ENCODE measurements at places on chromosomes 6 and 20.

DNA sequence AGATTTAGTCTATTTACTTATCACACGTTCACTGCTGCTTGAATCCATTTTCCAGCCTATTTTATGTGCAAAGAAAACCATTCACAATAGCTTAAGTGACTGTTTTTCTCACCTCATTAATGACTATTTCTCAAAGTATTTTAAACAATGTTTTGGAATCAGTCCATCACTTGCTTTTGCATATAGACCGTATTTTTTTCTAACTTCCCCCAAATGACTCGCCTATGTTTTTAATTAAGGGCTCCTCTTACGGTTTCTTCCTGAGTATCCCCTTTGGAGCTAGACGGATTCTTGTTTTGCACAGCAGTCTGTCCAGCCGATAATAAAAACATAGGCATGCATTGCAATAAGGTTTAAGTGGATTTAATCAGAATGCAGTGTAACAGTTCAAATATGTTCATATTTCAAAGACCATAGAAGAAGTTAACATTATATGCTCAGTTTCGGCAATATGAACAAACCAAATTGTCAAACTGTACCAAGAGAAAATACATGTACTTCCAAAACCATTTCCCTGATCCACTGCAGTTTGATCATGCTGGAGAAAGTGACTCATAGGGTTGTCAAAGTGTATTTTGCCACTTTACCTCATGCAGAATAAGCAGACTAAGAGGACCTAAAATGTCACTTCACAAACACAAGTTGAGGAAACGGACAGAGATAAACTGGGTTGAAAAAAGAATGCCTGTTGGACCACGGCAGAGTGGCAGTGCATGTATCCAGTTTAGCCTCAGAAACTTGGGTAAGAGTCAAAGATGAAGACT, 66.4 kb downstream of the HMGN3 start:
- DNase-seq: no peak

DNA sequence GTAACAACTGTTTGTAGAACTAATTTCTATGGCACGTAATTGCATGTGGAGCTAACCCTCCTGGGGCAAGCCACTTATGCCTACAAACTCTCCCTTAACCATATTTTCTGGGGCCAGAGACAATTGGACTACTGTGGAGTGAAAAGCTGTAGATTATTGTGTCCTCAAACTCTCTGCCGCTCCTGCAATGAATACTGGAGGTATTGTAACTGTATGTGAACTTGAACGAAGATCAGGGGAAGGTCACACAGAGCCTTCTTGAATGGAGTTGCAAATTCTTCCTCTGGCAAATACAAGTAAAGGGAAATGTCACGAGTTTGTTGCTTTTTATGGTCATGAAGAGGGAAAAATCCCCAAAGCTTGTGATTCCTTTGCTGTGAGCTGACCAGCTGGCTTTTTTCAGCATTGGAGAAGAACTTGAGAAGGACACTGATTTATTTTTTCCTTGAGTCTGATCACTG, 18.2 kb downstream of the AKAP12 start:
- DNase-seq: no peak

- DNase-seq: no peak
Observed at GRCh38 chr6:14037402-14038277, 79.9 kb upstream of the CD83 start.

- DNase-seq: no peak
Observed at GRCh38 chr6:74651948-74652842, 553.7 kb downstream of the COL12A1 start.

DNA sequence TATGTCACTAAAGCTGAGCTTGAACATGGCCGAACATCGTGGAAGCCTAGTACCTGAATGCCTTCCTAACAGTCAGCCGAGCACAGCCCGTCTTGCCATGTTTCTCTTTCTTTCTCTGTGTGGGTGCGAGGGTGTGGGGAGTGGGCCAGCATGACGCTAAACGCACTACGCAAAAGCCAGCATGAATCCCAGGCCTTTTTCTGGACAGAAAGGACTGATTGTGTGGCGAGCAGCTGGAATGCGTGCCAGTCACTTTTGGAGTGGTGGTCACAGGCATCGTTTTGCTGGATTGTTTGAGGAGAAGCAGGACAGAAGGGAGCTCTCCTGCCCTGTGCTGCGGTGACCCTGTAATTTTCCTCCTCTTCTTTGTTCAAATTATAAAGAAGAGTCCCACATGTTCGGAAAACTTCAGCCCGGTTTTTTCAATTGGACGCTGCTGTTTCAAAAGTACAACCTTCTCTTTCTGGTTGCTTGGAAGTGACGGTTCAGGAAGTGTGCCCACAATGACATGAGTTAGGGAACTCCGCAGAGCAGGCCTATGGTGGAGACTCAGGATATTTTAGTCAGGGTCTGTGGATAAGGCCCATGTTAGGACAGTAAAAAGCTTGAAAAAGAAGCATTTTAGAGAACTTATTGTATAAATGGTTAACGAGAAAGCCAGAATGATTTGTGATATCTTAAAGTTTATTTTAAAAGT, 54.3 kb downstream of the PDE7B start:
- DNase-seq: no peak

- DNase-seq: peak; percentile 6
Observed at GRCh38 chr6:82419132-82419581, 55.5 kb downstream of the TPBG start.

GRCh38 chr6:36204068-36204753, 7.7 kb downstream of the BRPF3 start:
- DNase-seq: no peak

GRCh38 chr6:128605961-128606360, 85.6 kb upstream of the PTPRK start:
- no peak for DNase-seq

DNA sequence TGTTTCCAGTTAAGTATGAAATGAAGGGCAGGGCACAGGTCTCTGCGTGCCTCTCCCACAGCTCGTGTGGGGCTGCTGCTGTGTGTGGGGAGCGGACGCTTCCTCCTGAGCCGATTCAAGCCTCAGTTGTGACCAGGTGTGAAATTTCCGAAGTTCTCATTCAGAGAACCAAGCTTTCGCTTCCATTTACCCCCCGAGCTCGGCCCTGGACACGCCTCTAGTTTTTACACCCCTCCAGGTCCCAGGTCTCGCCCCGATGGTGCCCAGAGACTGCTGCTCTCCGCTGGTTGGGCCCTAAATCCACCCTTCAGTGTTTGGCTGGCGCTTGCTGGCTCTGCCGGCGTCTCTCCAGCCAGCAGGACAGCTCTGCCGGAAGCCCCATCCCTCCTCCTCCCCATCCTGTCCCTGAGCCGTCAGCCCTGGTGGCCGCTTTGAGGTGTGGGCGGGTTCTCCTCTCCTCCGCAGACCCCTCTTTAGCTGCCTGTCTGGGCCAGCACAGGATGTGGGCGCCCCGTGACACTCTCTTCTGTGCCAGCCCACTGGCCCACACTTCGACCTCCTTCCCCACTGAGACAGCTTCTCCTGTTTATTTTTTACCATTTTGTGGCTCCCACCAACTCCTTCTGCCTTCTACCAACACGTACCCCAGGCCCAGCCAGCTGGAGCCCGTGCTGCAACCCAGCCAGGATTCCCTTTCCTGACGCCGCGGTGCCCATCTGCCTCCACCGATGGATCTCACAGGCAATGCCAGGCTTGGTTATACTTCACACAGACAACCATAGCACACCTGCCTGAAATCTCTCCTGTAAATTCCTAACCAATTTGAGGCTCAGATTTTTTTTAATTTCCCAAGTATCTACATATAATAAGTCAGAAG, 142.8 kb downstream of the DLL1 start:
- DNase-seq: peak; percentile 45

- no peak for DNase-seq
Observed at GRCh38 chr20:61942526-61942925, 123.2 kb downstream of the TAF4 start.

DNA sequence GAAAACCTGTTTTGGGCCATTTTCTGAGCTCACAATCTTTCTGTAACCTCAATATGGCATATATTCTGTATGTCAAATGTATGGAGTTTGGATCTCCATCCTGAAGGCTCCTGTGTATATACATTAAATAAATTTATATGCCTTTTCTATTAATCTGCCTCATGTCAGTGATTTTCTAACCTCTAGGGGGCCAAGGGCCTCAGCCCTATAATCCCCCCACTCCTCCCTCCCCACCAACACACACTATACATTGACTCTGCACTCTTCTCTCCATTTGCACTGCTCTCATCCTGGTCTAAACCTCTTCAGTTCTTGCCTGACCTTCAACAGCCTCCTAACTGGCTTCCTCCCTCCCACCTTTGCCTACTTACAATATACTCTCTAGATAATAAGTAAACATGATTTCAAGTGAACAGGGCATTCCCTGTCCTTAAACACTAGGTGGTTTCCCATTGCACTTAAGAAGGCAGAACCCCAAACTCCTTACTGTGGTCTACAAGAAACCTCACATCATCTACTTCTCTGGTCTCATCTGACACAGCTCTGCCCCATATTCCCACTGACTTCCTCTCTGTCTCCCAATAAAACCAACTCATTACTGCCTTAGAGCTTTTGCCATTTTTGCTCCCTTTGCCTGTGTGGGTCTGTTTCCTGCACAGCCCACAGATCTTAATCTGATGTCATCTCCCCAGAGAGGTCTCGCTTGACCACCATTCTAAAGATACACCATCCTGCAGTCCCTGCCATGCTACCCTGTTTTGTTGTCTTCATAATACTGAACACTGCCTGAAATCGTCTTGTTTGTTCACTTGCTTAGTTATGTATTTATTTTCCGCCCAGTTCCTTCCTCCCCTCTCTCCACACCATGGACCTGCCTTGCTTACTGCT, 213.7 kb downstream of the SYNE1 start:
- DNase-seq: no peak

- no peak for DNase-seq
Observed at GRCh38 chr6:20837189-20837588, 302.9 kb downstream of the CDKAL1 start.

DNA sequence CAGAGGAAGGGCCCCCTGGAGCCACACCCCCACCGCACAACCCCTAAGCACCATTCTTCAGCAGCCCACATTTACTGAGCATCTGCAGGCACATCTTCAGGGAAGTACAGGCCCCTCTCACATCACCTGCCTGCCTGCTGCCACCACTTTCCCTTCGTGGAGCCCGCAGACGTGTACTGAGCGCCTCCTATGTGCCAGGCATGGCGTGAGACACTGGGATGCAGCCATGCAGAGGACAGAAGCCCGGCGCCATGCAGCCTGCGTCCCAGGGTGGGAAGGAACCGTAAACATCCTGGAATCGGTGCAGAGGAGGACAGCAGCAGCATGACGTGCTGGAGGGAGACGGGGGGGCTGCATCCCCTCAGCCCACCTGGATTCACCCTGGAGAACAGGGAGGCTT, 78.1 kb downstream of the GRM4 start:
- no peak for DNase-seq

- DNase-seq: no peak
Observed at GRCh38 chr20:47111576-47111975, 216.9 kb downstream of the EYA2 start.

DNA sequence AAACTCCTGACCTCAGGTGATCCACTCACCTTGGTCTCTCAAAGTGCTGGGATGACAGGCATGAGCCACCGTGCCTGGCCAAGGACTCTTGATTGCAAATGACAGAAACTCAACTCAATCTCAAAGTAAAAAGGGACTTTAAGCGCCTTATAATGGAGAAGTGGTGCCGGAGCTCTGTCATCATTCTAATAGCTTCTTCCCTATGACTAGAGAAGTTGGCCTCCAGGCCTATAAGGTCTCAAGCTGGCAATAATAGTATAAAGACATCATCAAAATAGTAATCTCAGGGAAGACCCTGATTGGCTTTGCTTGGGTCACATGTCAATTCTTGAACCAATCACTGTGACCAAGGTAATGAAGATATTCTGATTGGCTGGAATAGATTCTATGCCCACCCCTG, 8.5 kb upstream of the KIAA1755 start:
- no peak for DNase-seq

DNA sequence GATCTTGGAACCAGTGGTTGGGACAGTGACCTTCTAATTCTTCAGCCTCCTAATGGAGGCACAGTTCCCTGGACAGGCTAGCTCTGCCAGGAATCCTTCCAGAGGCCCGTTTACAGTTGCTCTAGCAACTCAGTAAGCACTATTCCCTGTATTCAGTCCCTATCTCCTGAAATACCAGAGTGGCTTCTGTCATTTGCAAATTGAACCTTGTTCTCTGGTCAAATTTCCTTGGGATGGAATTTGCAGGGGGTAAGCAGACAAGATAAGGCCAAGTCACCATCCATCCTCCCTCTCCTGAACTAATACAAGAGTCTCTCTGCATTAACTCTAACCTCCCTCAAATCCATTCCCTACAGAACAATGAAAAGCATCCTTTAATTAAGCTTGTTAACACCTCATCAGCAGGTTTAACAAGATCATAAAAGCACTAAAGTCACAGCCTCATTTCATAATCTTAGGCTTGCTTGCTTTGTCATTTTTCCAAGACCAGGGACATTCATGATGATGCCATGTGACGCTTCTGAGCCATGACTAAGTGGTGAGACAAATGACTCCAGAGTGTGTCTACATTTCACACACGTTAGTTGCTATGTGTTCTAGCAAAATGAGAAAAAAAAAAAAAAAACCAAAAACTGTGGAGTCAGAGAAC, 37.1 kb downstream of the SLC22A23 start:
- DNase-seq: no peak

DNA sequence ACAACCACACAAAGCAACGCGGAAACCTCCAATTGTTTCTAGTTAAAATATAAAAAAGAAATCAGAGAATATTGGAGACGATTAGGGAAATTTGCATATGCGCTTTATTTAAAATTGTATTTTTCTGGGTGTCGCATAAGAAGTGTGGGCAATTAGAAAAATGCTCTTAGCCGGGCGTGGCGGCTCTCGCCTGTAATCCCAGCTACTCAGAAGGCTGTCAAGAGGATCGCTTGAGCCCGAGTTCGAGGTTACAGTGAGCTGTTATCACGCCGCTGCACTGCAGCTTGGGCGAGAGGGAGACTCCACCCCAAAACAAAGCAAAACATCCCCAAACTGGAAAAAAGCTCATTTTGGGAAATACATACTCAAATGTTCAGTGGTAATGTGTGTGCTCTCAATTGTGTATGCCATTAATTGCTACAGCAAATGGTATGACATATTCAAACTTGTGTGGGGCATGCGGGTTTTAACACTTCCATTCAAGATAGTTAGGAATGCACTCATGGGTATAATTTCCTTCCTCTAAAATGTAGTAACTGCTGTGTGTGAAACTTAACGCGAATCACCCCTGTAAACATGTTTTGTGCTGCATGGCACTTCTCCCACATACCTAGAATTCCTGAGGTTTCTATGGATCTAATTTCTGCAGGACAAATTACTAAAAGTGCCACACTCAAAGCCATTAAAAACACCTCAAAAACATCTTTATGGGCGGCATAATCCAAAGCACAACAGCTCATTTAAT, 54.7 kb upstream of the HFE start:
- DNase-seq: no peak

- no peak for DNase-seq
Observed at GRCh38 chr6:18186033-18186432, 30.8 kb downstream of the KDM1B start.

GRCh38 chr20:36045373-36045714, 77.0 kb downstream of the CNBD2 start:
- no peak for DNase-seq
